Daoy (cell line): ENCODE measurements at places on chromosomes 16 and 17. TPM values are rescaled to one million over a fixed set of nuclear protein-coding genes. Genes with fewer than 3 reads are reported as not detected.

Gene FOXJ1
- total RNA-seq: not detected in 2 replicates

Gene P2RX1
- total RNA-seq: not detected in 2 replicates

Gene SPN
- 0.40 and 0.89 TPM in 2 replicates for total RNA-seq

GRCh38 chr17:44543213-44543904, 13.9 kb upstream of the FZD2 start:
- DNase-seq: peak; percentile 80

- no peak for DNase-seq
Observed at GRCh38 chr16:11038777-11039176, 94.4 kb downstream of the CLEC16A start.

Gene KRT34
- 0.46 and 1.4 TPM in 2 replicates for total RNA-seq

Gene CACNG5
- total RNA-seq: not detected in 2 replicates

GRCh38 chr17:42917236-42917603, 16.6 kb downstream of the G6PC1 start:
- DNase-seq: no peak

GRCh38 chr17:50688245-50688644, 19.5 kb downstream of the ANKRD40 start:
- DNase-seq: no peak

- no peak for DNase-seq
Observed at GRCh38 chr16:67931712-67932461, at the start of gene CTRL. TSS of gene CTRL (minus strand) at chr16:67931862. CDS start at chr16:67931852, 10 bp downstream.

- DNase-seq: no peak
Observed at GRCh38 chr16:55562936-55563335, 3.5 kb upstream of the CAPNS2 start.

- DNase-seq: peak; percentile 65
Observed at GRCh38 chr17:72336026-72336803, 215.4 kb downstream of the SOX9 start.

DNA sequence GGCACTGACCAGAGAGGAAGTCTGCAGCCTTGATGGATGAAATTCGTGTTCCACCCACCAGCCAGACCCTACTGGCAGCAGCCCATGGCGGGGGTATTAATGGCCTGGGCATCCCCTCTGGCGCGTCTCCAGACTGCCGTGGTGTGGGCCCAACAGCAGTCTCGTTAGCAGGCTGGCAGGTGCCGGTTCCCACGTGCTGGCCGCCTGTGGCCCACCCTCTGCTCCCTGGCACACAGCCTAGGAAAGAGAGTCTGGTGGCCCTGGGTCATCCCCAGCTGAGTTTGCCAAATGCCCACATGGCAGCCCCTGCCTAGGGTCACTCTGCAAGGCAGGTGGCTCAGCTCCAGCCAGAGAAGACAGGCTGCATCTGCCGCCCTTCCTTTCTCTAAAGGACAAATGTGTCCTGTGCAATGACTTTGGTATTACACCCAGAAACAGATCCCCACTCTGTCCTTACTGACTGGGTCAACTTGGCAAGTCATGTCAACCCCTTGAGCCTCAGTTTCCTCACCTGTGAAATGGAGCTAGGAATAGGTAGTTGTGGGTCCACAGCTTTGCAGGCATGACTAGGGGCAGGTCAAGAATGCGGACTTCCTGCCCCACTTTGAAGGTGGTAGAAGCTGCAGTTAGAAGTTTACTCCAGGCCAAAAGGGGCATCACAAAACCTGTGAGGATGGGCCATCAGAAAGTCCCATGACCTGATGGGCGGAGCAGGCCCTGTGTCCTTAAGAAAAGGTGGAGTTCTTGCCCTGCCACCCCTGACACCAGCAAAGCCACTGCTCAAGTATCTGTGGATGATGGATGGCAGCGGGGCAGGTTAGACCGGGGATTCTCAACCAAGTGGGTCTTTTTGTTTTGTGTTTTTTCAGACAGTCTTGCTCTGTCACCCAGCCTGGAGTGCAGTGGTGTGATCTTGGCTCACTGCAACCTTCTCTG, 76.6 kb downstream of the ABCC6 start:
- DNase-seq: no peak

Gene ZPBP2
- not detected in 2 replicates for total RNA-seq

Gene FZD2
- 4.6 and 5.5 TPM in 2 replicates for total RNA-seq

DNA sequence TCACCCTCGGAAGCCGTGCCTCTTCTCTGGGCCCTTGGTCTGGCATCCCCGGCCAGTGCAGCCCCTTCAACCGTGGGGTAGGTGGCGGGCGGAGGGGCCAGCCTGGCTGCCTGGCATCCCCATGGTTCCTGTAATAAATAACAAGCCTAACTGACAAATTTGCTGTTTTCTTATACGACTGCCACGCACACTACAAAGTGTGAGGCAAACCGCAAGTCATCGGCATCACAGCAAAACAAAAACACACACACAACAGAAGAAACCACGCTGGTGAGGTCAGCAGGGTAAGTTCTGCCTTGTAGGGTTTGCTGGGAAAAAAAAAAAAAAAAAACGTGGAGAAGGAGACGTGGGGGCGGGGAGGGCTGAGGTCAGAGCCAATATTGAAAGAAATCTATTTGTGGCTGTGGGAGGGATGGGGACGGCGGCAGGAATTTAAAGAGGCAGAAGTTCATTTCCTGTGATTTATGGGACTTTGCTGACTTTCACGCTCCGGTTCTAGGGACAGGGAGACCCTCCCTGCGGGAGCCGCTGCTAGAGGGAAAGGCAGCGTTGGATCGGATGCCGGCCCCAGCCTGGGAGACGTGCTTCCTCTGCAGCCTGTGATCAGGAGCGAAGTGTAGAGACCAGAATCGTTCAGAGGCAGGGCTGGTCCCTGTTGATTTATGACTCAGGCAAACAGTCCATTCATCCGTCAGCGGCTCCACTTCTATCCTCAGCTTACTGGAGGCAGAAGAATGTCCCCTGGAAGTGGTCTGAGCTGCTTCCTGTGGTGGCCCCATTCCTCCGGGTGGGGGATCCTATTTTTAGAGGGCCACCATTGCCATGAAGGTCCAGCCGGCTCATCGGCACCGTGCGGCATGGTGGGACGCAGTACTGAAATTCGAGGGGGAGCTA, 162.8 kb downstream of the FOXL1 start:
- DNase-seq: peak; percentile 89

- DNase-seq: no peak
Observed at GRCh38 chr17:65156185-65156834, 19.1 kb downstream of the RGS9 start.

DNA sequence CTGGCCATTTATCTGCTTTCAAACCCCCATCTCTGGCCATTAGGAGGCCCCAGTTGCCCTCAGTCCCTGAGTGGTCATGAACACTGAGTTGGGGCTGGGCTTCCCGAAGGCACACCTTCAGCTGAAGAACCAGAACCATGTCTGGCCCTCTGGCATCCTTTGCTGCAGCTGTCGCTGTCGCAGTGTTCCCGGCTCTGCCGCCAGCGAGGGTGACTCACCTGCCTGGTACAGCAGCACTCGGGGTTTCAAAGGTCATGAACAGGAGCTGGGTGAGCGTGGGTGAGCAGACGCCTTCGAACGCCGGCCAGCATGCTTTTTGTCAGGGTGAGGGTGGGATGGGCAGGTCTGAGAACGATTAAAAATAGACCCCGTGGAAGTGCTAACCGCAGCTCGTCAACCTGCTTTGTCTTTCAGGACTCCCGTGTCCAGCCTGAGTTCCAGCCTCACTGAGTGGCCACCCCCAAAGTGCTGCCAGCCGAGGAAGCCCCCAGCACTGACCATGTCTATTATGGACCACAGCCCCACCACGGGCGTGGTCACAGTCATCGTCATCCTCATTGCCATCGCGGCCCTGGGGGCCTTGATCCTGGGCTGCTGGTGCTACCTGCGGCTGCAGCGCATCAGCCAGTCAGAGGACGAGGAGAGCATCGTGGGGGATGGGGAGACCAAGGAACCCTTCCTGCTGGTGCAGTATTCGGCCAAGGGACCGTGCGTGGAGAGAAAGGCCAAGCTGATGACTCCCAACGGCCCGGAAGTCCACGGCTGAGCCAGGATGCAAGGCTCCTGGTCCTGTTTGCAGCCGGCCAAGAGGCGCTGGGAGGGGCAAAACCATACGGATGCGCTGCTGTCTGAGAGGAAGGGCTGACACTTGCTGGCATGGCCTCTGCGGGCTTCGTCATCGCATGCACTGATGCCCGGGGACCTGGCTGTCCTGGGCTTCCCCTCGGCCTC, 7.6 kb downstream of the SNN start:
- no peak for DNase-seq

- no peak for DNase-seq
Observed at GRCh38 chr16:53457670-53458069, 23.4 kb downstream of the RBL2 start.

Gene NLRC3
- 0.06 and 0.21 TPM in 2 replicates for total RNA-seq

DNA sequence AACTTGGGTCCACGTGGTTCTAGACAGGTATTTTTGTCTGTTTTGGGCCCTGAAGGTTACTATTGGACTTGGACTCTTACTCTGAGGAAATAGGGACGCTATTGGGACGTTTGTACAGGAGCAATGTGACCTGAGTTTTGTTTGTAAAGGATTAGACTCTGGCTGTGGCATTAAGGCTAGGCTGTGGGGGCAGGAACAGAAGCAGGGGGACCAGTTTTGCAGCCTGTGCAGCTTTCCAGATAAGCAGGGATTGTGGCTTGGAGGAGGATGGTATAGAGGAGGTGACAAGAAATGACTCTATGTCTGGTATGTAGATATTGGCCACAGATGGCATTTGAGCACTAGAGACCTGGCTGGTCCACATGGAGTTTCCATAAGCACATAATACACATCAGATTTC, 12.8 kb downstream of the NOD2 start:
- DNase-seq: no peak

Gene ULK2
- 6.9 and 7.2 TPM in 2 replicates for total RNA-seq

Gene MPO
- total RNA-seq: not detected in 2 replicates

- no peak for DNase-seq
Observed at GRCh38 chr17:74153821-74154430, 49.6 kb upstream of the RPL38 start.

GRCh38 chr16:2370721-2371120, 30.2 kb upstream of the ABCA3 start:
- no peak for DNase-seq

GRCh38 chr17:57487573-57487972, 231.2 kb downstream of the MSI2 start:
- no peak for DNase-seq

Gene C1QL1
- 1.2 and 4.9 TPM in 2 replicates for total RNA-seq

GRCh38 chr16:22322021-22322471, 24.8 kb downstream of the POLR3E start:
- DNase-seq: no peak

DNA sequence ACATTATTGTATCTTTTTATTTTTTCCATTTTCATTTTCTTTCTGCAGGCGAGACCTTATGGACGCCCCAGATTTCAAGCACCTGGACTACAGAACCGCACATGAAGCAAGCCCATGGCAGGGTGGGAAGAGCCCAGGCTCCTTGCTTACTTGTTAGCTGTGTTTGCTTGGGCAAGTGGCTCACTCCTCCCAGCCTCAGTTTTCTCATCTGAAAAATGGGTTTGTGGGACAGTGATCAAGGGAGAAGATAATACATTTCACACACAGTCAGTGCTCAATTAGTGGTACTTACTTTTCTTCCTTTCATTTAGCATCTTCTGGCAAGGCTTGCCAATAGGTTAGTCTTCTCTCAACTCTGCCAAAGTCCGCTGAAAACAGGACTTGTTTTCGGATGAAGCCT, 117.5 kb downstream of the IRX3 start:
- DNase-seq: no peak

Gene COPZ2
- total RNA-seq: 0.57 and 5.5 TPM in 2 replicates

Gene RIPOR1
- 5.4 and 6.3 TPM in 2 replicates for total RNA-seq

- no peak for DNase-seq
Observed at GRCh38 chr16:87954826-87955225, 3.6 kb downstream of the BANP start.

- DNase-seq: no peak
Observed at GRCh38 chr17:17981330-17981729, 8.7 kb downstream of the DRC3 start.

GRCh38 chr17:75489511-75489955, 25.8 kb downstream of the CASKIN2 start:
- no peak for DNase-seq

DNA sequence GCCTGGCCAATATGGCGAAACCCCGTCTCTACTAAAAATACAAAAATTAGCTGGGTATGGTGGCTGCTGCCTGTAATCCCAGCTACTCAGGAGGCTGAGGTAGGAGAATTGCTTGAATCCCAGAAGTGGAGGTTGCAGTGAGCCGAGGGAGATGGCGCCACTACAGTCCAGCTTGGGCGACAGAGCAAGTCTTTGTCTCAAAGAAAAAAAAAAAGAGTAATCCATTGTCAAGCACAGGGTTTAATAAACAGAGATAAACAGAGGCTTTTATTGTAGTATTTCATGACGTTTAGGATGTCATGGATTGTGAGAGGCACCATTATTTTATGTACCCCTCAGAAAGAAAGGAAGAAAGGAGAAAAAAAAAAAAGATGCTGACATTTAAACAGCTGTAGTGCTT, 75.2 kb upstream of the RNU2-1 start:
- no peak for DNase-seq

DNA sequence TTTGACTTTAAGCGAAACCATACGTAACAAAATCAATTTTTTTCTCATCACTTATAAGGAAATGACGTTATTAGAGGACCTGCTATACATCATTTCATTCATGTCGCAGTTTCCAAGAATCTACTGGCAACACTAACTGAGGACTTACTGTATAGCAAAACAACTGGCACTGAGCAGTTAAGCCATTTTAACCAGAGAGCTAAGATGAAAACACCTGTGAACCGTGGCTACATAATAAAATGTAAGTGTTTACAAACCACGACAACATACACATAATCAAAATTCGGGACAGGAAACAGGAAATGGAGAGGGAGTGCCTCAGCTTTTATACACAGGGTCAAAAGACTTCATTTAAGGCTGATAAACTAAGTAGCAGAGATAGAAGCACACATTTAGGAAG, 29.5 kb downstream of the METTL16 start:
- DNase-seq: no peak

DNA sequence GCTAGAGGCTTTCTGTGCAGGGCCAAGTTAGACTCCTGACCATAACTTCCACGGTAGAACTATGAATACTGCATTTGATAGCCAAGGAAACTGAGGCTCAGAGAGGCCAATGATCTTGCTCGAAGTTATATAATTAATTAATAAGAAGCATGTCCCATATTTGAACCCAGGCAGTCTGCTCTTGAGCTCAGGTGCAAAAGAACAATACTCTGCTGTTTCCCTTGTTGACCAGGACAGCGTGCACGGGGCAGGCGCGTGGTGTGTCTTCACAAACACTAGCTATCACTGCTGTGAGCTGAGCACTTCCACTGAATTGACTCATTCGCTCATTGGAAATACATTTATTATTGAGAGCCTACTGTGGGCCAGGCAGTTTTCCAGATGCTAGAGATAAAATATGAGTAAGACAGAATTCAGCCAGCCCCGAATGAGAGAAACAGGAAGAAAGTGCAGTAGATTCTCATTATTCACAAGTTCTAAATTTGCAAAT, 1.6 kb downstream of the CHD9 start:
- DNase-seq: peak; percentile 12
